ENCODE measurements at places on chromosomes 2 and 18.
A peak's percentile ranks its signal among the peaks of the same experiment; 100 is the strongest.

GRCh38 chr2:174560737-174561136 lies 36.9 kb downstream of the WIPF1 start:
- no peak for DNase-seq

DNA sequence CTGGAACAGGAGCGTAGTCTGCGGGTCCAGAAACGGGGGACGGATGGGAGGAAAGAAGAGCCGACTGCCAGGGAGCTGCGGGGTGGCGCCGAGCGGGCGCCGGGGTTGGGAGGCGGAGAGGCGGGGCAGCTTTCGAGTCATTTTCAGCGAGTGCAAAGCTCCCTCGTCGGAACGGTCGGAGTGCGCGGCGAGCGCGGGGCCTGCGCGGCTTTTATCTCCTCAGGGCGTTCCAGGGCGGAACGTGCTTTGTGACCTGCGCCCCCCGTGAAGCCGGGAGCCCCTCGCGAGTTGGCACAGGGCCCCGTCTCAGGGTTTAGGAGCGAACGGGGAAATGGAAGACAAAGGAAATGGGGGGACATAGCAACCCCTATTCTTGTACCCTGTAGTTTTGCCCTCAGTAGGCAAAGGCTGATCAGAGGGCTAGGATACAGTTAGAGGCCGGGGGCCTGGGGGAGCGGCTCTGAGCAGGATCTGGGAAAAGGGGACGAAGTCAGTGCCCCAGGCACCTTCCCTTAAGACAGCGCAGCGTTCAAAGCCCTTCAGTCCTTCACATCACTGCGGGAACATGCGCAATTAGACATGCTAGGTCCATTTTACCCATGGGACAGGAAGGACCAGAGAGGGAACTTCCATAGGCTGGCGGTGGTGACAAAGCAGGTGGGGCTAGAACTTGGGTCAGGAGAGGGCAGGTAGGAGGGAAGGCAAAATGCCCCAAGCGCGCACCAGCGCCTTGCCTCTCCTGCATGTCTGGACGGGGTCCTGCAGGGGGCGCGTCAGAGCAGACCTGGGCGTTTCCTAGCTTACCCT lies 60.1 kb upstream of the IL1RL1 start:
- DNase-seq = peak; percentile 29

GRCh38 chr2:72096181-72096580 lies 51.5 kb downstream of the CYP26B1 start:
- DNase-seq = no peak

DNA sequence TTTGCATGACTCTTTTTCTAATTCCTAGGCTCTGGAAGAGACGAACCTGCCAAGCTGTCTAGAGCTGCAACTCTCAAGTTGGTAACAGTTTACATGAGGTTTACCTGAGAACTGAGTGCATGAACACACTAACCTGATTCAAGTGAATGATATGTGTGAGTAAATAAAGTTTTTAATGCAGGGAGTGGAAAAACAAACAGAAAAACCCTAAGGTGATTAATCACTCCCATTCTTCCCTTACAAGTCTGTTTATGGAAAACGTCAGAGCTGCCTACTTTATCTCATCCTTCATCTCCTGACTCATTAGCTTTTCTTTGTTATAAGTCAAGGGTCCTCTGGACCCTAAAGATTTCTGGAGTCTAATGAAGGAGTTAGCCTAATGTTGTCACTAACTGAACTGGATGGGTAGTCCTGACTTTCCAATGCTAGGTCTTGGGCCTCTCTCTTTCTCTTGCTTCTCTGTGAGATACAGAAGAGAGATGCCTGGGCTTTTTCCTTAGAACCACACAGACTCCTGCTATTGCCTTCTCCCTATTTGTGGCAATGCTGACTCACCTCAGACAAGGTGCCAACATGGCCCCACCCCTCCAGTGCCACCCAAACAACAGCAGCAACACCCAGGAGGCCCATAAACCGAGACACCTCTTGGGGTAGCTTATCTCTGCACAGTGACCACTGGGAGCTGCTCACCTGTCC lies 952.4 kb downstream of the EPHA4 start:
- no peak for DNase-seq

- no peak for DNase-seq
Measured at GRCh38 chr2:115199966-115200365, 757.5 kb downstream of the DPP10 start.

- no peak for DNase-seq
Measured at GRCh38 chr2:239688840-239689239, 288.0 kb upstream of the HDAC4 start.

DNA sequence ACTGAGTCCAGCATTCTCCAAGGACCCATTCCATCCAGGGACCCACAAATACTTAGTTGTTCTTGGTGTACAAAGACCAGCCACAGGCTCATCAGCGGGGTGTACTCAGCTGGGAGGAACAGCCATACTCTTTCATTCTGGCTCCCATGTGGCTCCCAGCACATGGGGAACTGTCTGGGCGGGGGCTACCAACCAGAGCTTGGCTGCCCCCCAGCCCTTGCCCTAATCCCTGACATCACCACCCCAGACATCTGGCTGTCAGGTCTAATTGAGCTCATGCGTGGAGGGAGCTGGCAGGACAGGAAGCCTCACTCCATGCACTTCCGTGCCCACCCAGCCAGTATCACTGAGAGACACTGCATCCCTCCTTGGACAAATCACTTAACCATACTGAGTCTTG lies 283.6 kb downstream of the DYSF start:
- DNase-seq = no peak

GRCh38 chr2:72326759-72327158 lies 179.1 kb upstream of the CYP26B1 start:
- no peak for DNase-seq

GRCh38 chr2:160916300-160916699 lies 243.9 kb upstream of the TANK start:
- DNase-seq = no peak

GRCh38 chr2:40820319-40820718 lies 368.4 kb upstream of the SLC8A1 start:
- DNase-seq = no peak

GRCh38 chr2:238551091-238551490 lies 124.4 kb downstream of the ASB1 start:
- DNase-seq = no peak

GRCh38 chr2:86443631-86444350 lies 2.6 kb downstream of the KDM3A start:
- DNase-seq = no peak

DNA sequence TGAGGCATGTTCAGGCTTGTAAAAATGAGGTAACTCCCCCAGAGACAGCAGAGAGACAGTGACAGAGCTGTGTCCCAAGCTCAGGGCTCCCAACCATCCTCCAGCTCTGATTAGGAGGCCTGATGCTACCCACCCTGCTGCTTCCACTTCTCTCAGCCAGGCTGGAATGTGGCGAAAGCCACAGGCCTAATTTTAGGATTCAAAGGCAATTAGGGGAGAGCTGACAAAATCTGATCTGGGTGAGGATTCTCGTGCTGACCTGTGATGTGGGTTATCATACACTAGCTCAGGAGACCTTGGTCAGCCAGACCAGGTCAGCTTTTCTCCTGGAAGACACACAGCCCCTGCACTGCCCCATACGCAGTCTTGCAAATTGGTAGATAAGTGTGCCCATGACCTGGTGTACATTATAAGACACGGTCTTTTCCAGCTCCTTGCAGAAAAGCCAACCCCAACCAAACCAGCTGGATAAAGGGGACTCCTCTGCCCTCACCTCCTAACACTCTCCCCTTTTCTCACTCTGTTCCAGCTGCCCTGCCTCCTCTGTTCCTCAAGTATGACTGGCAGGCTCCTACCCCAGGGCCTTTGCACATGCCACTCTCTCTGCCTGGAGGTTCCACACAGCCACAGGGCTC lies 225.9 kb downstream of the MGAT5 start:
- DNase-seq = no peak

DNA sequence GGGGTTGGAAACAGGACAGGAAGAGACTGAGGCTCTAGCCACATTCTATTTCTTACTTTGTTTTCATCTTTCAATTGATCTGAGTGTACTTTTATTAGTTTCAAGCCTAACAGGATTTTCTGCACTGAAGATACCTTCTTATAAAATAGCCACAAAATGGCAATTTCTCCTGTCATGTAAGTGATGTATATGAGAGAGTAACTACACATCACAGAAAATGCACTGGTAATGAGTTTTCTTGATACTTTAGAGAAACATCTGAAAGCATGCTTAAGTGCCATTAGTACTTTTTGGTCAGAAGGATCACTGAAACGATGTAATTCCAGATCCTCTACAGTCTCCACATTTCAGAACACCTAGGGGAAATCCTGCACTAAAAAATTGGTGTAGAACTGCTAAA lies 104.8 kb downstream of the CABYR start:
- no peak for DNase-seq

DNA sequence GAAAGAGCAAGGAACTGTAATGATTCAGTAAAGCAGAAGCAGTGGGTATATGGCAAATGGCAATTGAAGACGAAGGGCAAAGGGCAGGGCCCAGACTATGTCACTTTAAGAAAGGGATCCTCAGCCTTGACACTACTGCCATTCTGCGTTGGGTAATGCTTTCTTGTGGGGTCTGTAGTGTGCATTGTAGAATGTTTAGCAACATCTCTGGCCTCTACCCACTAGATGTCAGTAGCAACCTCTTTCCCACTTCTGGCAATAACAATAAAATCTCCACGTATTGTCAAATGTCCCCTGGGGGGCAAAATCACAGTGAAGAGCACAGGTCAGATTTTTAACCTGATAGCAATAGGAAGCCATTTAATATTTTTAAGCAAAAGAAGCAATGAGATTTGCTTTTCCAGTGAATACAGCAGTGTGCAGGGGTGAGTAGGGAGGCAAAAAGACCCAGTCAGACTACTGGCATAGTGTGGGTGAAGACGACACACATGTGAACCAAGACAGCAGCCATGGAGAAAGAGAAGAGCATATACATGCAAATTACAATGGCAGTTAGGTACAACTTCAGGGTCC lies 209.5 kb downstream of the DYM start:
- DNase-seq = peak; percentile 54

DNA sequence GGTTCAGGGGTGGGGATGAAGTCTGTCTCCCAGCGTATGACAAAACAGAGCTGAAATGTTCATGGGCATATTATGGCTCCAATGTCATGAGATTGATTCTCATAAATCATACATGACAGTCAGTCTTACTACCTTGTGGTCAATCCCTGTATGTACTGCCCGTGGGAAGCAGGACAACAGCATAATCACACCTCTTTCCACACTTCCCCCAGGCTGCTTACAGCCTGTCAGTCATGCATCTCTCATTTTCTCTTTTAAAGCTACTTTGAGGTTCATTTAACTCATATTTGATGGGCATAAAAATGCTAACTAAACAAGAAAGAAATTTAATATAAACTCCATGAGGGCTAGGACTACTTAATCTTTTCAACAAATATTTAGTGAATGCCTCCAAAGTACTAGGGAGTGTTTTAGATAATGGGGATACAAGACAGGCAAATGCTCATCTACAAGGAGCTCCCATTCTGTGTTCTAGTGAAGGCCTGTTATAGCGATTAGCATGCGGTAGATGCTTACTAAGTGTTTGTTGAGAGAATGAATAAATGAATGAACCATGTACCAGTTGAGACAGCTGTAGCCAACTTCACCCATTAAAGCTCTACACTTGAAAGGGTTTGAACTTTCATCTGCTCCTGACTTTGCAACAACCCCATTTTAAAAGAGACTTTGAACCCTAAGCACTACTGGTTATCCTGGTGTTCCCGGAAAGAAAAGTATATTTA lies 89.1 kb downstream of the ALPK2 start:
- no peak for DNase-seq

DNA sequence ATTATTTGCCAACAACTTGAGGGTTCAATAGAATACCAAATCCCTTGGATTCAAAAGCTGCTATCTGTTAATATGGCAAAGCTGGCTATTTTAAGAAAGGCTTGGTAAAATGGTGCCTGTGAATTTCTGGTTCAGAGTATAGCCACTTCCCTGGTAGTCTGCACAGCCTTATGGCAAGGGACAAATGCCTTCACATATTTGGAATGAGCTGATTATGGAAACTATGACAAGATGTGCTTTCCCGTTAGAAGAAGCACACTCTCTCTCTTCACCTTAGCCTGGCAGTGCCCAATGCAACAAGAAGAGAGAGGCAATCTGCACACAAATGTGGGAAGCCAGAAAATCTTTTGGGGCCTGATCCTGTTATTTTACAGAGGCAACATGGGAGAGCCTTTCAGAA lies 47.5 kb upstream of the MAP3K20 start:
- DNase-seq = no peak

DNA sequence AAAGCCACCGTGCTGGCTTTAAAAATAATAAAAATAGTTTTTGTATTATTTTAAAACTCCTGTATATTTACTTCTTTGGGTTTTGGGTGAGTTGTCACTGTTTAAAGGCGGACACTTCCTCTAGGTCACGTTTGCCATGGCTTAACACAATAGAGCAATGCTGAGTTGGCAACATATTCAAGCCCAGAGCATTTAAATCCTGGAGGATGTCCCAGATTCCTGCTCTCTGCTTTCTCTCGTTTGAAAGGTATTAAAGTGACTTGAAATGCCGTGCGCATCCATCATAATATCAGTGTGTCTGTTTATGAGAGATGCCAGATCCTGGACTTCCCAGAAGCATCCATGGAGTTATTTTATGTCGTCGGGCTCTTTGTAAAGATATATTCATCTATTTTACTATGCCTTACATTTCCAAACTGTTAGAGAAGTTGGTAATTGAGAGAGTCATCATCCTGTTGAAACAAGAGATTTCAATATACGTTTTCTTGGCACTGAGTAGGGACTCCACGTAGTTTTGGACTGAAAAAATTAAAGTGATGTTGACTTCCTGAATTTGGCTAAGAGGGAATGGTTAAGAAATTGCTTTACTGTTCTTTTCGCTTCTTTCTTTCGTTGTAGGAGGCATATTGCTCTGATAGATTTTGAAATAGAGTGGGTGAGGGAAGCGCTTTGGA lies 150.6 kb downstream of the ZNF236 start:
- no peak for DNase-seq

GRCh38 chr18:5166606-5167280 lies 30.3 kb downstream of the AKAIN1 start:
- DNase-seq = no peak

DNA sequence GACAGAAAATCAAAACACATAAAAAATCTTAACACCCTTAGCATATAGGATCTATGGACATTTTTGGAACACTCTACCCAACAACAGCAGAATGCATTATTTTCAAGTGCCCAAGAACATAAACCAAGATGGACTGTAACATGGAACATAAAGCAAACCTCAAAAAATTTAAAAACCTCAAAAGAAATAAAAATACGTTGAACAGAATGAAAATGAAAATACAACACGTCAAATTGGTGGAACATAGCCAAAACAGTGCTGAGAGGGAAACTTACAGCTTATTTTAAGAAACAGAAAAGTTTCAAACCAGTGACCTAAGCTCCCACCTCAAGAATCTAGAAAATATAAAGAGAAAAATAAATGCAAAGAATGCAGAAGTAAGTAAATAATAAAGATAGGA lies 58.3 kb upstream of the BCL2L11 start:
- DNase-seq = no peak

DNA sequence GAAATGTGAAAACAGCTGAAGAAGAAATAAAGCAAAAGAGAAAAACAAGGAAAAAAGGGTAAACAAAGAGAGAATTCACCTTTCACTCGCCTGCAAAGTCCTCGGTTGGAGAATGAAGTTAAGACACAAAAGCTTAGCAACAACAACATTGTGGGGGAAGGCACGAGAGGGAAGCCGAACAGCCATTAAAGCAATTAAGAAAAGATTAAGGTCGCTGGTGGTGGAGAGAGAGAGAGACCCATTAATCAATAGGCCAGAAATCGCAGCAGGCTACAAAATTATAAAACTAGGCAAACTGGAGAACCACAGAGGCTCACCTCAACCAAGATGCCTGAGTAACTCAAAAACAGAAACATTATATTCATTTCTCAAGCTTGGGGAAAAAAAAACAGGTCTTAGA lies 120.0 kb upstream of the SIX3 start:
- no peak for DNase-seq

All from NCI-H524 (cell line).